Naive thymus-derived CD8-positive, alpha-beta T cell (primary cell): ENCODE measurements at places on chromosomes 11 and 22. TPM values are rescaled to one million over a fixed set of nuclear protein-coding genes. Genes with fewer than 3 reads are reported as not detected.

Gene MDK
- total RNA-seq, result 7.2 TPM

Gene TRIM49D2
- not detected for total RNA-seq

Gene POTEH
- total RNA-seq, result not detected

Gene APLNR
- not detected for total RNA-seq

Gene C11orf21
- 113 TPM for total RNA-seq

Gene OR52A1
- not detected for total RNA-seq

Gene SLC1A2
- not detected for total RNA-seq

Gene MFRP
- total RNA-seq, result not detected
